Pulmonary artery endothelial cell (primary cell): ENCODE measurements at places on chromosomes 3 and 15. TPM values are rescaled to one million over a fixed set of nuclear protein-coding genes. Genes with fewer than 3 reads are reported as not detected.

The PRKCD gene
- total RNA-seq, result 3.8 and 3.9 TPM in 2 replicates

The CGNL1 gene
- total RNA-seq, result 43.8 and 50.1 TPM in 2 replicates

The HHATL gene
- not detected in 2 replicates for total RNA-seq

The RPS17 gene
- 1,725 and 2,039 TPM in 2 replicates for total RNA-seq

The FOXB1 gene
- not detected in 2 replicates for total RNA-seq

The CCR3 gene
- not detected in 2 replicates for total RNA-seq

The SLCO2A1 gene
- 0.28 and 0.79 TPM in 2 replicates for total RNA-seq

The SLC38A3 gene
- 0.07 TPM in 1 of 2 replicates, not detected in the other for total RNA-seq

The CHP1 gene
- 89.9 and 91.7 TPM in 2 replicates for total RNA-seq
